ENCODE measurements at places on chromosomes 2 and 18. TPM values are rescaled to one million over a fixed set of nuclear protein-coding genes. Genes with fewer than 3 reads are reported as not detected.

DNA sequence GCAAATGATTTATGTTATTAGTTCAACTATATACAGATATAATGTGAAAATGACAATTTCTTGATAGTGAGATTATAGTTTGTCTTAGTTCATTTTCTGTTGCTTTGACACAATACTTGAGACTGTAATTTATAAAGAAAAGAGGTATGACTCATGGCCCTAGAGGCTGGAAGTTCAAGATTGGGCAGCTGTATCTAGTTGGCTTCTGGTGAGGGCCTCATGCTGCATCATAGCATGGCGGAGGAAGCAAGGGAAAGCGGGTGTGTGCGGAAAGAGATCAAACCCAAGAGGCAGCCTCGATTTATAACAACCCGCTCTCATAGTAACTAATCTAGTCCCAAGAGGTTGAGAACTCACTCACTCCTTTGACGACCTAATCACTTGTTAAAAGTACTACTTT, 11.4 kb downstream of the PLEKHA3 start:
- H3K27ac ChIP-seq = no peak overlapping the region
- no peak overlapping the region for H3K4me3 ChIP-seq
- no peak for DNase-seq
- H3K27me3 ChIP-seq = peaks cover 2% of the 10 kb centered on the region

DNA sequence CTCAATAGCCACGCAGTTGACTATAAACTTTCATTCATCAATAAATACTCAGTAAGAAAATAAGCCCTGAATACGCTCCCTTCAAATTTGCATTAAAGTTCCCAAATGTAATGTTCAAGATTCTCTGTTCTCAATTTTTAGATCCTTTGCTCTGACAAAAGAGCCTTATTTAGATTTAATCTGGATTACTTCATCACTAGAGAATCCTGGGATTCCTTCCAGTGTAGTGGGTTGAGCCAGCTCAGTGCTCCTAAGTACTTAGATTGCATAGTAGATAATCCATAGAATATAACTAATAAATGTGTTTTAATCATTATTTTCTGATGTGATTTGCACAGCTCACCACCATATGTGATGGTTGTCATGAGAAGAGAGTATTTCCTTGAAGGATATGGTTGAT, 1286.2 kb downstream of the SUCLG1 start:
- no peak overlapping the region for H3K4me3 ChIP-seq
- H3K4me1 ChIP-seq = peaks cover 13% of the 10 kb centered on the region
- no peak for DNase-seq

DNA sequence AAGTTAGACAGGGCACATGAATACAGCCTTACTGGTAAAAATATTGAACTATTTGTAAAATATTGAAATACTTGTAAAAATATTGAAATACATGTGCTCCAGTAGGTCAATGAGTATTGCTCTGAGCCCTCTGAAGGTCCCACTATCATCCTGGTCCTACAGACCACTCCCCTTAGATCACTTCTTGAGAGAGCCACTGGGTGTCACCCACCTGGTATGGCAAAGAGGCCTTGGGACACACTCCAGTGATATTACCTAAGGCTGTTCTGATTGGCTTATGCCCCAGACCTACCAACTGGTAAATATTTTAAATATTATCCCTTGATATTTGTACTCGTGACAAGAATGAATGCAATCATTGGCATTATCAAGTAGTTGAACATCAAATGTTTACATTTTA, 5.0 kb downstream of the THSD7B start:
- H3K4me1 ChIP-seq = peaks cover 8% of the 10 kb centered on the region
- no peak for DNase-seq
- no peaks in the 10 kb centered on the region for H3K36me3 ChIP-seq
- no peak overlapping the region for H3K27ac ChIP-seq
- no peak overlapping the region for H3K4me3 ChIP-seq
- H3K27me3 ChIP-seq = peaks cover 13% of the 10 kb centered on the region

DNA sequence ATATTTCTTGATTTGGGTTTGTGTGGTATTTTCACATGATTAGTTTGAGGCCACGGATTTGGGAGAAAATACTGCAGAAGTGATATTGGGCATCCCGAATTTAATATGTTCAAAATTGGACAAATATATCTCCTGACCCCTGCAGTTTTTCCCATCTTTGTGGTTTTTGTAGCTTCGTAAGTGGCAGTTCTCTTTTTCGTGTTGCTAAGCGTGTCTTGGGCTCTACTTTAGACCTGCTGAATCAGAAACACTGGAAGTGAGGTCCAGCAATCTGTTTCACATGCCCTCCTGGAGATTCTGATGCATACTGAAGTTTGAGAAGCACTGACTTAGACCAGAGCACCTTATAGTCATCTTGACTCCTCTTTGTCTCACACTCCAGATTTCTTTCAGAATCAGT, 98.3 kb downstream of the EPB41L5 start:
- no peak for DNase-seq
- no peak overlapping the region for H3K4me3 ChIP-seq
- H3K27ac ChIP-seq = no peak overlapping the region

DNA sequence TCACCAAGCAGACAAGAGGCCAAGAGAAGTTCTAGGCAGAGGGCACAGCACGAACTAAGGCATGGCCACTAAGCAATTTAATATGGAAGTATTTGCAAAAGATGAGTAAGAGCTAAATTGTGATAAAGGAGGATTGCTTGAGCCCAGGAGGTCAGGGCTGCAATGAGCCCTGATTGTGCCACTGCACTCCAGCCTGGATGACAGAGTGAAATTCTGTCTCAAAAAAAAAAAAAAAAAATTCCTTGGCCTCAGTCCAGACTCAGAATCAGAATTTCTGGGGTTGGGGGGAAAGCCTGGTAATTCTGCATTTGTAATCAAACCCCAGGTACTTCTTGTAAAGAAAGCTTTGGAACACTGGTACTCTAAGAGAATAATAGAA, 46.8 kb upstream of the RTN4 start:
- H3K4me3 ChIP-seq = no peak overlapping the region
- H3K4me1 ChIP-seq = peaks cover 6% of the 10 kb centered on the region
- H3K27ac ChIP-seq = no peak overlapping the region
- no peak for DNase-seq
- H3K27me3 ChIP-seq = no peaks in the 10 kb centered on the region
- H3K36me3 ChIP-seq = no peaks in the 10 kb centered on the region

The GKN2 gene
- total RNA-seq = 0.36 TPM

The GLI2 gene
- 1.2 TPM for total RNA-seq

The KCNG2 gene
- 0.56 TPM for total RNA-seq

The NEU2 gene
- not detected for total RNA-seq
